ENCODE measurements at places on chromosomes 1 and 21.

DNA sequence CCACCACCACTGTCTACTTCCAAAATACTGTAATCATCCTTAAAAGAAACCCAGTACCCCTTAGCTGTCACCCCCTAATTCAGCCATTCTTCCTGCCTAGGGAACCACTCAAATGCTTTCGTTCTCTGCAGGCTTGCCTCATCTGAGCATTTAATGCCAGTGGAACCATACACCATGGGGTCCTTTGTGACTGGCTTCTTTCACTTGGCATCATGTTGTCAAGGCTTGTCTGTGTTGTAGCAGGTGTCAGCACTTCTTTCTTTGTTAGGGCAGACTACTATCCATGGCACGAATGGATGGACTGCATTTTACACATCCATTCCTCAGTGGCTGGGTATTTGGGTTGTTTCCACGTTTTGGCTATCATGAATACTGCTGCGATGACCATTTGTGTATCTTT, 28.5 kb downstream of the SH3BGR start:
- no peak for DNase-seq

DNA sequence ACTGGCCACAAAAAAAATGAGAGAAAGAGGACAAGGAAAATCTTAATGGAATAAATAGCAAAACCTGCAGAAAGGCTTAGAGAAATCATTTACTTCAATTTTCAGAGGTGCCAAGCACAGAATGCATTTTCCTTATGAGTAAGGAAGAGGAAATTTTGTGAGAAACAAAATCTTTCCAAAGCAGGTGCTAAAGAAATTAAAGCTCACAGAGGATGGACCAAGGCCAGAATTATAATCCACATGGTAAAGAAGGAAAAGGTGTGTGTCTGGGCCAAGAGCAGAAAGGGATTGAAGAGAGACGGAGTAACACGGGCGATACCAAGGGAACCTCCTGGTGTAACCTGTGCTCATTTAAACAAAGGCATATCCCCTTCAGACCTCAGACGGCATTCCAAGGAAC, 340.0 kb upstream of the NFIA start:
- DNase-seq: no peak

DNA sequence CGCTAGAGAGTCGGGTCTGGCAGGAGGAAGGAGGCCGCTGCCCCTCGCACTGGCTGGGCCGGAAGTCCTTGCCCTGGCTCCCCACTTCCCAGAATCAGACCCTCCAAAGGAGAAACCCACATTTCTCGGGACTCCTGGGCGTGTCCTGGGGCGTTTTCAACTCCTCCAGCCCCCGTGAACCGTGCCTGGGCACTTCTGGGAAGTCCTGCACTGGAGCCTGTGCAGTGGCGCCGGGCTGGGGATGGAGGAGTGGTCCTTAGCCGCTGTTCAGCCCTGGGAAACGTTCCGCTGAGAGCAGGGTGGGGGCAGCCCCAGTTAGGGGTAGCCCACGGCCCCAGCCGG, 3.0 kb downstream of the IGSF21 start:
- no peak for DNase-seq

DNA sequence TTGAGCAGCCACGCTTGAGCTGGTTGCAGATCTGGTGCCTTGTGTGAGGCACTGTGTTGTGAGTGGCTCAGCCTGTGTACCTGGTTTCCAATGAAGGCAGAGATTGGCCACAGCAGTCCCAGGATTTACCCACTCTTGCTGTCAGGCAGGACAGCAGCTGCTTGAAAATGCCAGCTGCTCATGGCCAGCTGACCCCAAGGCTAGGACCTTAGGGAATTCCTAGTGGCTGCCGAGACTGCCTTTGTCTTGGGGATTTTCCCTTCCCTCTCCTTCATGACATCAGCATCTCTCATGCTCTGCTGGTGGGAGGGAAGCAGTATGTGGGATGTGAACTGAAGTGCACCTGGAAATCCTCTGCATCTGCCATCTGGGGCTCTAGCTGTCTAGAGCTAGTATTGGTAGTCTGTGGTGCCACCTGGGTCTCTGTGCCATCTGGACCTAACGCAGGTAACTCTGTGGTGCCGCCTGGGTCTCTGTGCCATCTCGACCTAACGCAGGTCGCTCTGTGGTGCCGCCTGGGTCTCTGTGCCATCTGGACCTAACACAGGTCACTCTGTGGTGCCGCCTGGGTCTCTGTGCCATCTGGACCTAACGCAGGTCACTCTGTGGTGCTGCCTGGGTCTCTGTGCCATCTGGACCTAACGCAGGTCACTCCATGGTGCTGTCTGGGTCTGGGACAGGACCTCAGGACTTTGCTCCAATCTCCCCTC, 3.8 kb upstream of the LRRC47 start:
- no peak for DNase-seq

GRCh38 chr1:165481820-165482532, 37.0 kb upstream of the RXRG start:
- no peak for DNase-seq

- no peak for DNase-seq
Observed at GRCh38 chr1:245590726-245591125, 435.9 kb downstream of the KIF26B start.

All from germinal center (tissue), 1 donor.